ENCODE measurements at places on chromosomes 5 and 9.

DNA sequence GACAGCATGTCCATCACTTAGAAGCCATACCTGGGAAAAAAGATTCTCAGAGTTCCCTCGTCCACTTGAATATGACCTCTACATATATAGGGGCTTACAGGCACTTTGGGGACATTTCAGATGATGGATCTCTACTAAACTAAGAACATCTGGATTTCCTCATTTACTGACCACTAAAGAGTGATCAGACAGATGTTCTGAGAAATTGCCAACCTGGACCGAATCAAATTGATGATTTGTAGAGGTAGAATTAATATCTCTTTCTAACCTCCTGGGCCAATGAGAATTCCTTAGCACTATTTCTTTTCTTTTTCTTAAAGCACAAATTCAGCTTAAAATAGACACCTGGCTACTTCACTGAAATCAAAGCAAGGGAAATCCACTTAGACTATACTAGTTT, 422.7 kb downstream of the MTRR start:
- no peak for DNase-seq

- DNase-seq: no peak
Observed at GRCh38 chr5:74647096-74647495, 6.6 kb upstream of the ENC1 start.

DNA sequence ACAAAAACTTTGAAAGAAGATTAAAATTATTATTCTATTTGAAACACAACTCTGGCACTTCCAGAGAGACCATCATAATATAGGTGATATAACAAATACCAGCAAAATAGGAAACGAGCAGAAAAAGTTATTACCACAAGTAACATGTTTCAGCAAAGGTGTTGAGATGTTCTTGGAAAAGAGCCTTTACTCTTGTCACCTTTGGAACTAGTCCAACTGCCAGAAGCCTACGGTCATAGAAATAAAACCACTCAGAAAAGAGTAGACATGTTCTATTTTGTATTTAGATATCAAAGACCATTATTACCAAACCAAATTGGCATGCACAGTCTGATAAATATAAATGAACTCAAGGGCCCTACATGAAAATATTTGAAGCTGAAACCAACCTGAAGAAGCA, 145.0 kb upstream of the DMAC1 start:
- no peak for DNase-seq

DNA sequence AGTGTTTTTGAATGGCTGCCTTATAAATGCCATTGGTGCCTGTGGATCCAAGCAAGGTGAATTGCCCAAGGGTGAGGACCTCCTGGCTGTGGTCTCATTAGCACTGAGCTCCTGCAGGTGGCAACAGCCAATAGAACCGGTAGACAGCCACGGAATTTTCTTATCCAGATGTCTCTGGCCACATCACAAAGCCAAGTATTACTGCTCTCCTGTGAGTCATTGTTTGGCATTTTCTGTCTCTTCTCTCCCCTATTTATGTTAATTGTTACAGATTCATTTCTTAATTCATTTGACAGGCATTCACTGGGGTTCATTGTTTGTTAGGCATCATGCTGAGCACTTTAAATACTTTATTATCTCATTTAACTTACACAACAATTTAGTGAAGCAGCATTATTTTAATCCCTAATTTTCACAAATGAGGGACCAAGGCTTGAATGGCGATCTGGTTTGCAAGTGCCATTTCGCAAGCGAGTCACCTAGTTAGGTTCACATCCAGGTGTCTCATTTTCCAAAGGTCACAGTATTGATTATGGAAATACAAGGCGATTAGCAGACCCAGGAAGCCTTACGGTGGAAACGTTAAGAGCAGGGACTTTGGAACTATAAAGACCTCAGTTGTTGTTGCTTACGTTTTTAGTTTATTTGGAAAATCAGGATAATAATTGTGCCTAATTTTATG, 58.2 kb upstream of the DPYSL3 start:
- no peak for DNase-seq

DNA sequence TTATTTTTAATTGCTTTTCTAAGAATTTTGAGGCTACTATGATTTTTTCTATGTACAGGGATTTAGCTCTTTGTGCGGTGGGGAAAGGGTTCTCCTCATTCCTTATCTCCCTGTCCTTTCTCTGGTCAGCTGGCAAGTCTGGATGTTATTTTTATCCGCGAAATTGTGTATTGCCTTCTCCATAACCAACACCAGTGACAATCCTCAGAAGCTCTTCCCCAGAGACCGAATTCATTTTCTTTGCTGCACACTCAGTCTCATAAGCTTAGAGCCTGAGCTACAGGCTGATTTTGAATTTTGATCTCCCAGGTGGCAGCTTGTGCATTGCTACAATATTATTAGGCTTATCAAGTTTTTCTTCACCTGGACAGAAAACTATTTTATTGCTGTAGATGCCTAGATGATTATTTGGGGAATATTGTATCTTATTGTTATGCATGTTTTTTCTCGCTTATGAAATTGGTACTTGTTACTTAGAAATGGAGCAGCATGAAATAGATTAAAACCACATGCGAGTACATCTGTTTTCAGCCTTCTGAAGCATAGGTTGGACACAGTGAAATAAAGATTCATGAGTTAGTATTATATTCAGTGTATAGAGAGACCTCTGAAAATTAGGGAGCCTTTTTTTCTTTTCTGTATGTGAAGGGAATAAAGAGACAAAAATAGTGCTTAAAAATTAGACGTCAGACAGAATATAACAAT, 27.3 kb downstream of the CPEB4 start:
- no peak for DNase-seq

GRCh38 chr9:114005371-114006154, 72.5 kb downstream of the AMBP start:
- DNase-seq: no peak

GRCh38 chr9:21708260-21708711, 94.2 kb upstream of the MTAP start:
- DNase-seq: no peak

GRCh38 chr5:154401355-154401754, 44.4 kb upstream of the SAP30L start:
- DNase-seq: no peak

GRCh38 chr5:68547622-68548021, 332.1 kb downstream of the PIK3R1 start:
- DNase-seq: no peak

GRCh38 chr9:85007748-85008147, 338.2 kb downstream of the NTRK2 start:
- DNase-seq: no peak

GRCh38 chr9:79196606-79197005, 375.2 kb upstream of the TLE4 start:
- no peak for DNase-seq

- DNase-seq: no peak
Observed at GRCh38 chr9:123952641-123953495, 22.9 kb upstream of the DENND1A start.

- no peak for DNase-seq
Observed at GRCh38 chr5:14202462-14202861, 59.3 kb downstream of the TRIO start.

DNA sequence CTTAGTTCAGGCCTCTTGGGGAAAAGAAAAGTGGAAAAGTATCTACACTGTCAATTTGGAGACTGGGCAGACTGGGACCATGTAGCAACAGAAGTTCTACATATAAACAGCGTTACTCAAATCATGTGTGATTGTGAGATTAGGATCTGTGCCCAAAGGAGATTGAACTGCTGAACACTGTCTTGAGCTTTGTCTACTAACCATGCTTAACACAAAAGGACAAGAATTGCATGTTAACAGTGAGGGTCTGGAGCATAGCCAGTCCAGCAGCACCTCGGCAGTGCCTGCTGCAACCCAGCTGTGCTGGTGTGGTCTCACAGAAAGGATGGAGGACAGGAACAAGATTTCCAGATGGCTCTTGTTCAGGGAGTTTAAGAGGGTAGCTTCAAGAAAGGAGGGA, 5.7 kb downstream of the PAM start:
- no peak for DNase-seq

DNA sequence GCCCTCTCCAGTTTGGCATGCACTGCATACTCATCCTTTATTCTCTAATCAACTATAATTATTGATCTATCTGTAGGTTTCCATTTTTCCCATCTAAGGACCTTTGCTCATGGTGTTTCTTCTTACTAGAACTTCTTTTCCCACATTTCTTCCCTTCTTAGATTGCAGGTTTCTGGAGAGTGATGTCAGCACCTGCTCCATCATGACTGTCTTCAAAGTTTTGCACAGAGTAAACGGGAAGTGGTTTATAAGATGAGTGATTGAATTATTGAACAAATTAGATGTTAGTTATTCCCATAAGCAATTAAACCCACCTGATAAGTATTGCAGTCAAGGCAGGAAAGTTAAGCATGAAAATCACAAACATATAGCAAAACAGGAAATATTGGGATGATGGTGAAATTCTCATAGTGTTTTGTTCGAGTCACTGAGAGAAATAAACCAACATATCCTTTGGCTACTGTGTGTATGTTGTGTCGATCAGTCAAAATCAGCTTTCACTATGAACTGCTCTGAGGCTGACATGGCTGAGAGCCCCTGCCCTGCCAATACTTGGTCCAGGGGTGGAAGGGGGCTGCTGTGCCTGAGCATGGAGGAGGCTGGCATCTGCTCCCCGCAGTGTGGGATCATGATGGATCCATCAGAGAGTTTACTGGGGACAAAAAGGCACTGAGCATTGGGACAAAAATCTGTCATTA, 45.5 kb upstream of the S1PR3 start:
- DNase-seq: no peak

DNA sequence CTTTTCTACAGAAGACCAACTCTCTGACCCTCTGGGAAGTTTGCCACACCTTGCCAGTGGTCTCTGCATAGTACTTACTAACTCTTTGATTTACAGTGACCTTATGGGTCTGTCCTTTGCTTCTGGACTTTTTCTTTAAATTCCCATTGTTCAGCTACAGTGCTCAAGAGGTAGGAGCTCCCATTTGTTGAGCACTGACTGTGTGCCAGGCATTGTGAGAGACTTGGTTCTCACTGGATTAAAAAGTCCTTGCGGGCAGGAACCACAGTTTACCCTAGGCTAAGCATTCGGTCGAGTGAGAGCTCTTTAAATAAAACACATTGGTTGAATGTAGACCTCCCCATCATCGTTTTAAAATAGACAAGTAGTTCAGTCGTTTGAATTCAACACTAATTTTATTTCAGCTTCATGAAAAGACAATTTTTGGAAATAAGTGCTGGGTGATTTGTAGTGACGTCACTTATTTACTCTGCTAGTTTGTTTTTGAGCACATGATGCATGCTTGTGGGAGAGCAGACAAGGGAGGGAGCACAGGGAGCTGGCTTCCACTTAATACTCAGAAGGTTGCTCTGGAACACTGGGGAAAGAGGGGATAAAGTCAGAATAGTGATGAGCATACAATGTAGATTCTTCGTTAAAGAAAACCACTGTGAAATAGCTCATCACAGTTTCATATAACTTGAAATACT, 27.1 kb downstream of the RASGRF2 start:
- no peak for DNase-seq

DNA sequence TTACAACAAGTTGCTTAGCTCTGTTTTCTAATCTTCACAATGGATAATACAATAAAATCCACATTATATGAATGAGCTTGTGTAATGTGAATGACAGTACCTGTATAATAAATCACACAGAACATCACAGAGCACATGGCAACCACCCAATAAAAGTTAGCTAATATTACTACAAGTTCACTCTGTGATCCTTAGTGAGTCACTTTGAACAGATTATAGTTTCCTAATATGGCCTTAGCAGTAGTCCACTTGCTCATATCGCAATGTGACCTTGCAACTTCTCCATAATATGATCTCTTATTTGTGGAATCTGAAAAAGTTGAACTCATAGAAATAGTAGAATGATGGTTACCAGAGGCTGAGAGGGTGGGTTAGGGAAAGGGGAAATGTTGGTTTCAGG, 361.3 kb downstream of the PTPRD start:
- no peak for DNase-seq
